ENCODE measurements at places on chromosomes 6 and 20. TPM values are rescaled to one million over a fixed set of nuclear protein-coding genes. Genes with fewer than 3 reads are reported as not detected.
A peak's percentile ranks its signal among the peaks of the same experiment; 100 is the strongest.

DNA sequence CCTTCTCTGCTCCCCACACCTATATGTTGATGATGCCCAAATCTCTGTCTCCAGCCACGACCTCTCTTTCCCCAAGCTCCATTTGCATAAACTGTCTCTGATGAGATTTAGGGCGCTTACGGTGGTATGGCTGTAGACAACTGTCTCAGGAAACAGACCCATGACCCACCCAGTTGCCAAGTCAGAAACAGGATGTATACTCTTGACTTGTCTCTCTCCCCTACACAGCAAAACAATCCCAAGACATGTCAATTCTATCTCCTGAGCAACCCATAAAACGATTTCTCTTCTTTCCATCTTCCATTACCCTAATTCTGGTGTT is 13.9 kb downstream of the GNL1 start:
- no peak for DNase-seq

DACT2 gene
- polyA plus RNA-seq: 4.8 TPM

DNA sequence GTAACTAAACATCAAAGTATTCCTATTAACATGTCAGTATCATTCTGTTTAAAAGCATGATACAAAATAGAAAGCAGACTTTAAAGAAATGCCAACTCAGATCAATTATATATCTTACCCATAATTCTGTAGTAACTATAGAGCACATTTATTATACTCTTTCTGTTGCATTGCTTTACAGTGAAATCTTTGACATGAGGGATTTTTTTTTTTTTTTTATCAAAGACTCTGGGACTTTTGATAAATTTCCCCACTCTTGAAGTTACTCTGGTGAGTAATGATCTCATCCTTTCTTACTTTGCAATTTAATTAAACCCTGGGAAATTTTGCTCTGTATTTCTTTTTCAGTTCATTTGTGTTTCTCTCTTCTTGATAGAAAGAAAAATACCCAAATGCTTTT is 17.4 kb downstream of the ADGRF4 start:
- DNase-seq: no peak

PRR18 gene
- not detected for polyA plus RNA-seq

DNA sequence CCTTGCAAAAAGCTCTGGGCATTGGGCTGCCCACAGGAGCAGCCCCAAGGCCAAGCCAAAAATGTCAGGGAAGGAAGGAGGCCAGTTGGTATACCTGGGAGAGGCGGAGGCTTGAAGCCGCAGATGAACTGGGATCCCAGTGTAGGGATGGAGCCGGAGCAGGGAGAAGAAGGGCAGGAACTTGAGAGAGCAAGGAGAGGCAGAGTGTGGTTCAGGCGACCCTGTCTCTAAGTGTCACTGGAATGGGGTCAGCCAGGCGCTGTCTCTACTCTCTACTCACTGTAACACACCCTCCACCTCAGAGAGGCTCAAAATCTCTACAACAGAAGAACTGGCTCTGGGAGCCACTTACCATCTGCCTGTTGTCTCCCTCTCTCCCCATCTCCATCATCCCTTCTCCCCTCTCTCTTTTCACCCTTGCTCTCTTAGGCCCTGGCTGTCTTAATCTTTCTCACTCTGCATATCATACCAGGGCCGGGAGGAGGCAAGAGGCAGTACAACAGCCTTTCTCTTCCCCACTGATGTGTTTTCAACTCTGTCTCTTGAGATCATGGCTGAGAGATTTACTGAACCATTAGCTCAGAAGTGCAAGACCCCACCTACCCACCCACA is 93.3 kb downstream of the CRYBG1 start:
- no peak for DNase-seq

DNA sequence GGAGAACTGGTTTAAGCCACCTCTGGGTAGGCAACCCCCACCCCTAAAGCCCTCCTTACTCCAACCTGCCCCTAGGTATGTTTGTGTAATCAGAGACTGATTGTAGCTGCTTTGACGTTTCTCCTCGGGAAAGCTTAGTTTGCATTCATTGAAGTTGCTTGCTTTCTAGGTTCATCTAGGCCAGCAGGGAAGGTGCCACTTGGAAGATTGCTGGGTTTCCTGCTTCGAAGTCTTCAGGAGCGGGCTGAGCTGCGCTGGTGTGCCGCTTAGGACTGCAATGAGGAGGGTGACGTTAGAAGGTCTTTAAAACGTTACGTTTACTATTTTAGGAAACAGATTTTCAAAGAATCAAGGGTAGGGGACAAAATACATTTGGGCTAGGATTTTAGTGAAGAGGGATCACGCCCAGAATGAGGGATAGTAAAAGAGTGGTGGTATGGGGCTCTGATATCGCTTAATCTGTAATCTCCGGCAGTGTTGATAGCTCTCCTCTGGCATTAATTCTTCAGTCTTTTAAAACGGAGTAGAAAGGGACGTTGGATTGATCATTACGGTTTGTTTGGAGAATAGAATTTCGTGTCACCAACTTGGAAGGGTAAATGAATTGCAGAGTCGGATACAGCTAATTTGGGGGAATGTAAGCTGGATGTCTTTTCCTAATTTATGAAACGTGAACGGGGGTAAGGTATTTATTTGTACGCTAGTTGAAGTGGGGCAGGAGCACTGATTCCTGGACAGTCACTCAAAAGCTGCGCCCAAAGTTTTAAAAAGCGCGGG is 92.6 kb upstream of the PRDM1 start:
- DNase-seq: peak; percentile 44

DNA sequence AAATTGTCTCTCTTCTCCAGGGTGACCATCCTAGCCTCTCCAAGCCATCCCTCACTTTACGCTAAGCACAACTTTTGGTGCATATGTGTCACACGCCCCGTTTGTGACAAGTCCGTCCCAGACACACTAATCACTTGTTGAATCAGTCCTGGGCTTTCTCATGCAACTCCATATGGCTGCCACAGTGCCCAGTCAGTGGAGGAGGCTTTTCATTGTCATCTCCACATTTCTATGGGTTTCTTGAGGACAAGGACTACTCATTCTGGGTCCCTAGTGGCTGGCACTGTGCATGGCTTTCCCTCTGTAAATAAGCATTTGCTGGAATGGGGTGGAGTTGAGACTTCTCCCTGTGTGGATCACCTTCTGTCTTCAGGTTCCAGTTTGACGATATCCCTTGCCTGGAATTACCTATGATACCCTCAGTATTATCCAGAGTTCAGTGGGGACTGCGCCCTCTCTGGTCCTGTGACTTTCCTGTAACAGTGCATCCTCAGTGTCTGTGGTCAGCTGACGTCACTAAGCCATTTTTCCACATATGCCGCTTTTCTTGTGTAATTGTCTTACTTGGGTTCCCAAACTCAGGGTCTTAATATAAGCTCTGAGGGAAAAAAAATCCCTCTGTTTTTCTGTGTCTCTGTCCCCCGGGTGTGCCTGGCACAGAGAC is 59.8 kb upstream of the MYL9 start:
- no peak for DNase-seq

TNF gene
- polyA plus RNA-seq: 0.69 TPM

GRCh38 chr6:152078001-152078400 is 270.5 kb downstream of the ESR1 start:
- DNase-seq: no peak

SLC2A4RG gene
- 171 TPM for polyA plus RNA-seq

DNA sequence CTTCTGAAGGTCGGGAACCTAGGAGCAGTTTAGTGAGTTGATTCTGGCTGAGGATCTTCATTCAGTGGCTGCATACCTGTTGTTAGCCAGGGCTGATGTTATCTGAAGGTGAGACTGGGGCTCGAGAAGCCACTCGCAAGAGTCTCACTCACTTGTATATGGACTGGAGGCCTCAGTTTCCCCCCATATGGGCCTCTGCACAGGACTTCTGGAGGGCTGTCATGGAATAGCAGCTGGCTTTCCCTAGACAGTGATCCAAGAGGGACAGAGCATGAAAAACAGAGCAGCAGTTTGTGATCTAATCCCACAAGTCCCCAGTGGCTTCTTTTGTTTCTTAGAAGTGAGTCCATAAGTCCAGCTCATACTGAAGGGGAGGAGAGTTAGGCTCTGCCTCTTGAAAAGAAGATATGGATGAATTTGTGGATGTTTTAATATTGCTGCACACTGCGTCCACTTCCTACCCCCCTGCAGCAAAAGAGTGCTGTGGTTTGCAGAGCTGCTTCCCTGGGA is 623.4 kb downstream of the CDH26 start:
- DNase-seq: no peak

DNA sequence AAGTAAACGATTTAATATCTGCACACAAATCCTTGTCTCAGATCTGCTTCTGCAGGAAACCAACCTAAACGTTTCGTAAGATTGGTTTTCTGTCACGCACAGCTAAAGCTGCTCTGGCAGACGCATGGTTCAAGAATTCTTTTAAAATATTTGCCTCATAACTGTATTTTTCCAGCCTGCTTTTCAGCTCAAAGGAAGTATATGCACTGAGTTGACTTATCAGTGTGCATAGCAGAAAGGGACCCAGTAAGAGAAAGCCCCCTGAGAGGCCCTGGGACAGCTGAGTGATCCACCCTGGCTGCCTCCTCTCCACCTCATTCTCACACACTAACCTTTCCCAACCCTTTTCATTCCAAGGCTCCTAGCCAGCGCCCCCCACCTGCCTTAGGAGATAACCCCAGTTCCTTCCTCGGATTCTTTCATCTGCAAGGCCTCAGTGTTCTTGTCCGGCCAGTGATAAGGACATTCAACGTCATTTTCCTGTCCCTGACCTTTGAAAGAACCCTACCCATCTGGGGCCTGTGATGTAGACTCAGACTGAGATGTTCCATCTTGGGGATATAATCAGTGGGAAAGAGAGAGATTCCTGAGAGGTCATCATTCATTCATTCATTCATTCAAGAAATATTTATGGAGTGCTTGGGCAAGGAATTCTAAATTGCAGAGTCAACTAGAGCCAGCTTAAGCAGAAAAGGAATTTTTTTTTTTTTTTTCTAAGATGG is 22.4 kb upstream of the SLC9A8 start:
- no peak for DNase-seq

All from kidney (tissue), 22 donors.